Ascending aorta (tissue), 2 donors: ENCODE measurements at places on chromosomes 3 and 15. TPM values are rescaled to one million over a fixed set of nuclear protein-coding genes. Genes with fewer than 3 reads are reported as not detected.

The CHP1 gene
- 294 TPM for total RNA-seq

The COL8A1 gene
- total RNA-seq = 459 TPM

The CD86 gene
- total RNA-seq = not detected

The TMC3 gene
- not detected for total RNA-seq

The KNG1 gene
- total RNA-seq = not detected

The GYG1 gene
- 23.9 TPM for total RNA-seq

The SPSB4 gene
- total RNA-seq = not detected

The DUOX1 gene
- 2.7 TPM for total RNA-seq

- no peak for DNase-seq
These were observed 113.1 kb downstream of the THSD4 start for GRCh38 chr15:71228403-71228802.

- DNase-seq = no peak
These were observed 77.5 kb downstream of the RAD18 start for GRCh38 chr3:8885536-8886316.

- DNase-seq = no peak
These were observed 84.8 kb upstream of the POMGNT2 start for GRCh38 chr3:43190670-43191069.

DNA sequence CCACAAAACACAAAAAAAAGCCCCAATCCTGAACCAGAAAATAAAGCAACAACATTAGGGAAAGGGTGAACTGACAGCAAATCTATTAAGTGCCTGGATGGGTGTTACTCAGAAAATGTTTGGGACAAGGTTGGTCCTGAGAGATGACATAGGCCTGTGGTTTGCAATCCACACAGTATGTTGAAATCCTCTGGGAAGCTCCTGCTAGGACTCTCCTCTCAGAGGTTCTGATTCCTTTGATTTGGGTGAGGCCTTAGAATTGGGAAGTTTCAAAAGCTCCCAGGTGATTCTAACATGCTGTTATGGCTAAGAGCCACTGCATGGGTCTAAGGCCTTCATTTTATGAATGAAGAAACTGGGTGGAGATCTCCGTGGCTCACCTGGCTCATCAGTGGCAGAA is 18.4 kb downstream of the CLDN1 start:
- no peak for DNase-seq

DNA sequence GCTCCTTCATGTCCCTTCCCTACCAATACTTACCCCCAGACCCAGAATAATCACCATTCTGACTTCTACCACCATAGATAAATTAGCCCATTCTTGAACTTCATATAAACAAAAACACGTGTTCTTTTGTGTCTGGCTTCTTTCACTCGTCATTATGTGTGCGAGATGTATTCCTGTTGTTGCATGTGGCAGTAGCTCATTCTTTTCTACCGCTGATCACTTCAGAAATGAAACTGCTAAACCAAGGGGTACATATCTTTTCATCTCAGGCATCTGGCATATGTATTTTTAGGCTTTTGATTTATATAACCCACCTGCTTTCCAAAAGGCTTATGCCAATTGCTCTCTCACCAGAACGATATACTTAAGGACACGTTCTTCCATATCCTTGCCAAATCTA is 13.8 kb upstream of the SCG3 start:
- DNase-seq = no peak

DNA sequence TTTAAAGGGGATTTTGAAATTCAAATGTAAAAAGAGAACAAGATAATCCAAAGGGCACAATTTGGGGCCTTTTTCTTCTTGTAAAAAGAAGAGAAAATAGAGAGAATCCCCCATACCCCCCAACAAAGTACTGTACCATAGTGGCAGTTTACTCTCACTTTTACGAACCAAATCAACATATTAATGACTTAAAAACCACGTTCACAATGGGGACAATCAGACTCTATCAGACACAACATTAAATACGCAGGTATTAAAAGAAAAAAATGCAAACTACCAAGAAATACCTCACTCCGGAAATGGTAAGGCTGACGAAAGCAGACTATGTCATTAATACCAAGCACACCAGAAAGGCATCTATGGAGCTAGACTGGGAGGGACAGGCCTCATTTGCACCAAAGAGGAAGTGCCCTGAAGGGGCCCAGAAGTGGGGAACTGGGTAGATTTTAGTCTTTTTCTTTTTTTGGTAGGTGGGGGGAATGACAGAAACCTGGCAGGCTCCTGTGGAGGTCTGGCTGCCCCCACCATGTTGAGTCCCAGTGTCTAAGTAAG is 134.3 kb downstream of the TIGIT start:
- DNase-seq = no peak

DNA sequence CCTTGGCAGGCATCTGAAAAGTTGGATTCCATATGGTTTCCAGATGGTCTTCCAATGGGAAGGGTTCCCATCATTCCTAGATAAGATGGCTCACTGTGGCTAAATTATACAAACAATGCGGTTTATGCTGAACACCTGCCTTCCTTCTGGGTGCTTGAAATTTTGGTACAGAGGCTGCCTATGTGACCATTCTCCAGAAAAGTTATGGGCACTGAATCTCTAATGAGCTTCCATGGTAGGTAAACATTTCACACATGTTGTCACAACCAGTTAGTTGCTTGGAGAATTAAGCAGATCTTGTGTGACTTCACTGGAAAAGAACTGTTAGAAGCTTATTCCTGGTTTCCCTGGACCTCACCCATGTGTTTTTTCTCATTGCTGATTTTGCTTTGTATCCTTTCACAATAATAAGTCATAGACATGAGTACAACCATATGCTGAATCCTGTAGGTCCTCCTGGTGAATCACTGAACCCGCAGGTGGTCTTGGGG is 30.1 kb downstream of the PLOD2 start:
- DNase-seq = no peak

DNA sequence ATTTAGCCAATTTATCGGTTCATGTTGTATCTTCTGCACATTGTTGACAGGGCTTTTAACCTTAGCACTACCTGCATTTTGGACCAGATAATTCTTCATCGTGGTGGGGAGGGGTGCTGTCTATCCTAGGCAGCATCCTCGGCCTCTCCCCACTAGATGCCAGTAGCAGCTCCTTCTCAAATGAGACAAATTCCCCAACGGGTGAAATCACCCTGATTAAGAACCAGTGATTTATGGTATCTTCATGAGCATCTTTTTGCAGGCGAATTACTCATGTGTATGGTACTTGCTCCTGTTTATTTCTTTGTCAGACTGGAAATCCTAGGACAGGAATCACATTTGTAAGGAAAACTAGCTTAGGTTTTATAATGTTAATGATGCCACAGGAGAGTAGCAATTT is 68.0 kb downstream of the C3orf70 start:
- no peak for DNase-seq

DNA sequence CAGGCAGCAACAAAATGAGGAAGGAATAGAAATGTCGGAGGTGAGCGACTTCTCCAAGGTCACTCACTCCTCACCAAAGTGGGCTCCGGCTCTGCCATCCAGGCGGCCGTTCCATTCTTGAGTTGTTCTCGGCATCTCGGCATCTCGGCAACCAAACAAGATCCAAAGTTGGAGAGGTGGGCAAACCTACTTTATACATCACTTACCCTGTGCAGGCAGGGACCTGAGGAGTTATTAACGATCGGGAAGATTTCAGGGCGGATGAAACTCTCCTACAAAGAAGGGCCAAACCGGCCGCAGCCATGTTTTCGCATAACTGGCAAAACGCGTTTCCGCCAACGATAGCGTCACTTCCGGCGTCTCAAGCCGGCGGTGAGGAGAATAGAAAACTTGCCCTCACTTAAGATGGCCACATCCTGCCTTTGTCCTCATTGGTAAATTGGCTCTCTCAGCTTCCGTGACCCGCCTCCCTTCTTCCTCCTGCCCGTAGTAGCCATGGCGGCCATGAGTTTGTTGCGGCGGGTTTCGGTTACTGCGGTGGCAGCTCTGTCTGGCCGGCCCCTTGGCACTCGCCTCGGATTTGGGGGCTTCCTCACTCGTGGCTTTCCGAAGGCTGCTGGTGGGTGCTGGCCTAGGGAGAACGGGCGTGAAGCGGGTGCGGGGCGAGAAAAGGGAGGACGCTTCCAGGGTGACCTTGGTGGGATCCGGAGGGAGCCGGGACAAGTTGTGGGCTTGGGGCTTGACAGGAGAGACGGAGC is at the start of the genes MRPL47 and NDUFB5:
Gene MRPL47 (minus strand): TSS at position 318 of the 758 bp plus-strand sequence. CDS start 14 bp downstream, at position 304.
Gene NDUFB5 (plus strand): TSS at position 474 of the 758 bp plus-strand sequence. CDS start 22 bp downstream, at position 496.
- peak; percentile 79 for DNase-seq

- DNase-seq = no peak
These were observed 521.7 kb upstream of the MCTP2 start for GRCh38 chr15:93709708-93710107.

- DNase-seq = no peak
These were observed 318.6 kb upstream of the ICE2 start for GRCh38 chr15:60797444-60798040.

DNA sequence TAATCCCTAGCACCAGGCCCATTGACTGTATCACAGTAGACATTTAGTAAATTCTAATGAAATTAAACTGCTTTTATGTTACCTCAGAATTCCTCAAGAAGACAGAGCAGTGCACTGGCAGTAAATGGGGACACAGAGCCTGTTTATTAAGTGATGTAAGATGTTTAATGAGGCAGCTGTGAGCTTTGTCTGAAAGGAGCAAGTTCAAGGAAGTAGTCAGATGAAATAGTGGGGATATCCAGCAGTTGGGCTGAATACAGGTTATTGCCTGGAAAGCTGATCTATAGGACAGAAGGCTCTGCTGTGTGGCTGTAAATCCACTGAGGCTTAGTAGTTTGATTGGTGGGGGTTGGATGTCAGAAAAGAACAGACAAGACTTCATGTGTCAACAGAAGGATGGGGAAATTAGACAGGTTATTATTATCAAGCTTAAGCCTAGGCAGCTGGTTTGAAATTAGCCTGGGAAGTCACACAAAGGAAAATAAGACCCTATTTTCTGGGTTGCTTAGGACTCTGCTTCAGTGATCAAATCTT is 62.2 kb downstream of the PFN2 start:
- no peak for DNase-seq

- DNase-seq = no peak
These were observed 301.4 kb downstream of the RBMS3 start for GRCh38 chr3:29582273-29582672.

DNA sequence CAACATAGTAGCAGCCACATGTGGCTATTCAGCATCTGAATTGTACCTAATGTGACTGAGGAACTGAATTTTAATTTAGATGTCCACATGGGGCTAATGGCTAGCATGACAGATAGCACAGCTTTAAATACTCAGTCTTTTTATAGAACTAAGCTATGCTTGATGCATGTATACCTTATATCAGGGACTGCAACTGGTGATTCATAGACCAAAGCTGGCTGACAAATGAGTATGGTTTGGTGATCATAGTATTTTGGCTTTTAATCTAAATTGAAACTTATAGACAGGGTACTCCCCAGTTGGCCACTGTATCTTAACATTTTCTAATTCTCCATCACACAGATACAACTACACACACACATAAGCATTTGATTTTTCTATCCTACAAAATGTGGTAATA is 83.6 kb downstream of the IGSF11 start:
- DNase-seq = no peak

GRCh38 chr3:133227813-133228212 is 172.0 kb upstream of the BFSP2 start:
- DNase-seq = no peak

GRCh38 chr3:186589856-186590579 is 19.5 kb downstream of the DNAJB11 start:
- no peak for DNase-seq

DNA sequence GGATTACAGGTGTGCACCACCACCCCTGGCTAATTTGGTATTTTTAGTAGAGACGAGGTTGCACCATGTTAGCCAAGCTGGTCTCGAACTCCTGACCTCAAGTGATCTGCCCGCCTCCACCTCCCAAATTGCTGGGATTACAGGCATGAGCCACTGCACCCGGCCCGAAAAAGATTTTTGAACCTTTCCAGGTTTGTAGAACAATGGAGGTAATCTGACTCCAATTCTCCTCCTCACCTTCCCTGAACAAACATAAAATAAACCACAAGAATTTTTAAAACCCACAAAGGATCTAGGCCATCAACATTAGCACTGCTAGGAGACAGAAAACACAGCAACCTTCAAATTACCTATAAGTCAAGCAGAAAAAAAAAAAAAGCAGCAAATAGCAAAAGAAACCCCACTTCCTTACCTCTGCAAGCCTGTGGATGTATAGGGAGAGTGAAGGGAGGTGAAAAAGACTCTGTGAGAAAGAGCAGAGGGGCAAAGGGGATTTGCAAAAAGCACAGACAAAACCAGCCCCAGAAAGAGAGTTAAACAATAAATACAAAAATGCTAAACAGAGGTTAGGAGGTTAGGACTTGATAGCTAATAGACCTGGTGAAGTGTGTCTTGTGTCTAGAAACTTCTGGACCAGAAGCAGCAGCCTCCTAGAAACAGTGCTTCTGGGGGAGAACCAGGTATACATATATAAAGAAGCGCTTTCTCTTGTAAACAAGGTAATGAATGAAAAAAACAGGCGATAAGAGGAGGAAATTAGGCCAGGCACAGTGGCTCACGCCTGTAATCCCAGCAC is 32.1 kb downstream of the TFDP2 start:
- DNase-seq = no peak

- no peak for DNase-seq
These were observed 58.4 kb downstream of the ASTE1 start for GRCh38 chr3:130968221-130968620.

DNA sequence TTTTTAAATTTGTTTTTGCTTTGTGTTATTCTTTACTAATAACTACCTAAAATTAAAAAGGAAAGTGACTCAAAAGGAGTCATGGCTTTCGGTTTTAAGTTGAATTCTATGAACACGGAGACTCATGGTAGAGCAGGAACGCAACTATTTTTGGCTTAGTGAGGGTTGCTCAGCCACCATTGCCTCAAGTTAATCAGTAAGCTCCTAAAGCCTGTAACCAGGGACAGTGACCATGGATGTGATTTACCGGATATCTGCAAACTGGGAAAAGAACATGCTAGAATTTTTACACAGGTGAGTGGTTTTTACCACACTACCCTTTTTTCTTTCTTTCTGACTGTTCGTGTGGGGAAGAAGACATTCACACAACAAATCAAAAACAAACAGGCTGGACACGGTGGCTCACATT is 11.8 kb downstream of the SLC12A8 start:
- DNase-seq = no peak

DNA sequence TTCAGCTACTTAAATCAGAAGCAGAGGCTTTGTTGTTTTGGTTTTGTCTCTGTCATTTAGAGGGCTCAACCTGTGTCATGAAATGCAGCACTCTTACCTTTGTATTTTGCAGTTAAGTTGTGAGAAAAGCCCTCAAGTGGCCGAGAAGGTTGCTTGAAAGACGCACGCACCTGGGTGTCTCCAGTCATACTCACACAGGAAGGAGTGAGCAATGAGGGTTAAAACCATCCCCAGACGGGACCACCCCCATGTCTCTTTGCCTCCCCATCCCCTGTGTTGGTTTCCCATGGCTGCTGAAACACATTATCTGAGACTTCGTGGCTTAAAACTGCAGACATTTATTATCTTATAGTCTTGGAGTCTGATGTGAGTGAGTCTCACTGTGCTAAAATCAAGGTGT is 376.1 kb upstream of the CFAP20DC start:
- DNase-seq = no peak

GRCh38 chr15:67154249-67154648 is 88.8 kb downstream of the SMAD3 start:
- DNase-seq = no peak

- no peak for DNase-seq
These were observed 85.7 kb upstream of the TGFBR2 start for GRCh38 chr3:30520699-30521098.
